ENCODE measurements at places on chromosomes 3 and 15. TPM values are rescaled to one million over a fixed set of nuclear protein-coding genes. Genes with fewer than 3 reads are reported as not detected.

The NPRL2 gene
- total RNA-seq = 31.5 TPM

DNA sequence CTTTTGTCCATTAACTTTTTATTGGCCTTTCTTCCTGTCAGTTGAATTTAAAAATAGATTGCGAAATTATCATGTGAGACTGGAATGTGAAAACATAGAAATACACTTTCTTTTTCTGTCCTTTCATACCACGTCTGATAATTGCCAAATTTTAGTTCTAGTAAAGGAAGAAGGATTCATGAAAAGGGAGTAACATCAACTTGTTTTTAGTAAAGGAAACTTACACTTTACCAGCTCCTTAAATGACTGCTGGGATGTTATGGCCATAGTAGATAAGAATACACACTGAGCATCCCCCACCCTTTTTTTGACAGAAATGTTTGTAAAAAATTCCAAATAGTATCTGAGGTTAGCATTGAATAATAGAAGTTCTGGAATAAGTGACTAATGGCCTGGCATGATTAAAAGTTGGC lies 137.9 kb downstream of the NEO1 start:
- no peak for DNase-seq

DNA sequence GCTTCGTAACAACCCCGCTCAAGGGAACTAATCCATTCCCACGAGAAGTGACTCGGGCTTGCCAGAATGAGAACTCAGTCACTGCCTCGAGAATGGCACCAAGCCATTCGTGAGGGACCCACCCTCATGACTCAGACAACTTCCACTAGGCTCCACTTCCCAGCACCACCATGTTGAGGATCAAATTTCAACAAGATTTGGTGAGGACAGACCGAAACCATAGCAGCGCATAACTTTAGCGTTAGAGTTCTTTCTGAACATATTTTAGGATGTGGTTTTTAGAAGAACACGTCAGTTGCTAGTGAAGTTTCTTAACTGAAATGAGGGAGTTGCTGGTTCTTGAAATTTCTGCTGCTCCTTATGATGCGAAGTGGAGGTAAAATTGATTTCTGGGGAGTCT lies 13.5 kb downstream of the PTPRG start:
- DNase-seq = no peak

DNA sequence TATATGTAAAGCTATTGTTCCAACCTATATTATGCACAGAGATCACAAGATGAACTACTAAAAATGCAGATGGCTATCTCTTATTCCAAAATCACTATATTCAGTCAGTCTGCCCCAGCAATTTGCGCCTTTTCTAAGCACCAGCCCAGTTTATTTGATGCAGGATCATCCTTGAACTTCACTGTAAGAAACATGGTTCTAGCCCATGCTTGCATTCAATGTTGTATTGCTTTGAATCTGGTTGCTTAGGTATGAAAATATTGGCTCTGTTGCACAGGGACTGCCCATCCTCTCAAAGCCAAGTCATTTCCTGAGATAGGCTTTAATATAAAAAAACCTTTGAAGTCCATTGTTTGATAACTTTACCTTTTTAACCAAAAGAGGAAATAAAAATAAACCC lies 170.5 kb upstream of the LRIG1 start:
- DNase-seq = no peak

DNA sequence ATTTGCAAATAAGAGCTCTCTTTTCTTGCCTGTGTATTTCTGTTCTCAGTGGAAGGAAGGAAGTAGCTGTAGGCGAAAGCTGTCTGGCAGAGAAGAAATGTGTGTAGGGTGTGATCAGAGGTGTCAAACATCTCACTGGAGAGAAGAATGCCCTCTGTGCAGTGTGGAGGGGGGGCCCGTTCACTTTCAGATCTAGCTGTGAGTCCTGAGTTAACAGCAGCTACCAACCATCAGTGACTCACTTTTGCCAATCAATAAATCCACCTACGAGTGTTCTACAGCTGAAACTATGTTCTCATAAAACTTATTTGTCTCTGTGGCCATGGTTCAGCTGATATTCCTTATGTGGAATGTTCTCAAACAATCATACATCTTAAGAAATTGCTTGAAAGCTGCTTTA lies 103.7 kb downstream of the FRMD4B start:
- DNase-seq = no peak

GRCh38 chr15:99436542-99437314 lies 129.1 kb upstream of the MEF2A start:
- DNase-seq = no peak

The ASB14 gene
- total RNA-seq = not detected

DNA sequence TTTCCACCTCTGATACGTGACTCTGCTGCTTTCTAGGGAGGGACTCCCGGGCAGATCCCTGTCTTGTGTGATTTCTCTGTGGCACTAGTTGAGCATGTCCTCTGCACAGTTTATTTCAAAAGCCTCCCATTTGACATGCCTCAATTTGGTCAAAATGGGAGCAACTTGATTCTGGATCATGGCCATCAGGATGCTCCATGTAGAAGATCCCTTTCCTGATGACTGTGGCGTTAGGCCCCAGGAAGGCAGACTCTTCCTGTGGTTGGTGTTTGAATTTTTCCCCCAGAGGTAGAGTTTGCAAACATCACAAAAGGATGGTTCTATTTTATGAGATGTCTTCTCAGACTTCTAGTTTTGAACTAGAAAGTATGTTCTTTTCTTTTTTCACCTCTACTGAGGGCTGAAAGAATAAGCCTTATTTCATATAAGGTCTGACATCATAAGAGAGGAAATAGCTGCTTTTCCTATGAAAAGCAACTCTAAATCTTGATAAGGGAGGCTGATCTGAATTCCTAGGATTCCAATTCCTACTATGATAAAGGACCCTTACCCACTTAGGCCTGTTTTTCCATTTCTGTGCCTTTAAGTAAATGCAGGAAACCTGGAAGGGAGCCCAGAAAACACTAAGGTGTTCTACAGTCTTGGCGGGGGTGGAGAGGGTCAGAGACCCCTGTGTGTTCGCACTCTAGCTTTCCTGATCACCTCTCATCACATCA lies 243.8 kb upstream of the CHRM5 start:
- no peak for DNase-seq

The AHSG gene
- not detected for total RNA-seq

DNA sequence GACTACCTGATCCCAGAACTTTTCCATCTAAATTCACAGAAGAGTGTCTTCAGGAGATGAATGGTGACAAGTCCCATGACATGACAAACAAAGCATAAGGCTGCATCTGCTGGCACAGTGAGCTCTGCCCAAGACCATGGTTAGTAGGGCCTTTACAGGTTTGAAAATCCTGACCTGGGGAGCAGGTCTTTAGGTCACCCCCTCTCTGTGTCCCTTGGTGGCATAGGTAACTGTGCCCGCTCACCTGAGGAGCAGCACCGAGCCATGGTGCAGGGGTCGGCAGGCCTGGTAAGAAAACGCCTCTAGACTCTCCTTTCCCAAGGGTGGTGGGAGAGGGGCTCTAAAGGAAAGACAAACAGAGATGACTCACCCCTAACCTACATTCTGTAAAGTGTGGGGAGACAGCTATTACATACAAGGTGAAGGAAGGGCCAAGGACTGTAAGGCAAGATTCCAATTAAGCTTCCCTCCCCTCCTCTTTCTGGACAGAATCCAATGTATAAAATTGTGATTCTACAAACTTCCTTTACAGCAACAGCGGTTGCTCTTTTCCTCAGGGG lies 74.0 kb downstream of the SATB1 start:
- DNase-seq = no peak

- DNase-seq = no peak
Measured at GRCh38 chr3:139309880-139310279, 33.9 kb upstream of the MRPS22 start.

GRCh38 chr15:37061996-37062395 lies 38.4 kb downstream of the MEIS2 start:
- DNase-seq = no peak

DNA sequence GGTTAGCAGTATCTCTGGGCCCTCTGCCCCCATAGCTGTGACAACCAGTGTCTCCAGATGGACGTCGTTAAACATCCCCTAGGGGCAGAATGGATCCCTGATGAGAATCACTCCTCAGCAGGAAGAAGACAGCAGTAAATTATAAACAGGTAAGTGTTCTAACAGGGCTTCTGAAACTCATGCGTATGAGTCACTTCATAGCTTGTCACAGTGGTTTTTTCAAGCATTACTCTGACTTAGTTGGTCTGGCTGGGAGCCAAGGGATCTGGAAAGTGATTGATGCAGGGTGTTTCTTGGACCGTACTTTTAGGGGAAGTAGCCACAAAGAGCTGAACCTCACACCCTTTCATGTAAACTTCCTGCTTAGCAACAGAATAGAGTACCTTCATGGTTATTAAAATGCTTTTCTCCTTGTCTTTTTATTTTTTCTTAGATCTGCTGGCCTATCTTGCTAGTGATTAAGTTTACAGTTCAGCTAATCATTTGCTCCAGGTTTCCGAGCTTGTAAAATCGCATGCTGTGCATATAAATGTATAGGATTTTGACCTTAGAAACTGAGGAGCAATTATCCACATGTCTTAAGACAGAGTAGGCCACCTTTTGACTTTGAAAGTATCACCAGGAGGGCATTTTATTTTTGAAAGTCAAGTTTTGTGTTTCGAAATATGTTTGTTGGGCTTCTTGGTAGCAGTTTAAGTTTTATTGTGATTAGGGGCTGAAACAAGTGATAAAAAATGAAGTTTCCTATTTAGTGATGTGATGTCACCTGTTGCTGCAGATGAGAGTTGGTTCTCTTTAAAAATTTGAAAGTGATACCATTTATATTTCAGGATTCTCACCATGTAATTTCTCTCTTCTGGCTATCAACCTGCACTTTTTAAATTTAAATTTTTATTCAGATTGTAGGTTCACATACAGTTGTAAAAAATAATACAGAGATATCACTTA lies 333.9 kb downstream of the PTPRG start:
- DNase-seq = peak; percentile 54

GRCh38 chr3:139675327-139675726 lies 2.4 kb downstream of the NMNAT3 start:
- no peak for DNase-seq

The TAGLN3 gene
- not detected for total RNA-seq

The ILDR1 gene
- total RNA-seq = 3.3 TPM

The BAHD1 gene
- 9.9 TPM for total RNA-seq

DNA sequence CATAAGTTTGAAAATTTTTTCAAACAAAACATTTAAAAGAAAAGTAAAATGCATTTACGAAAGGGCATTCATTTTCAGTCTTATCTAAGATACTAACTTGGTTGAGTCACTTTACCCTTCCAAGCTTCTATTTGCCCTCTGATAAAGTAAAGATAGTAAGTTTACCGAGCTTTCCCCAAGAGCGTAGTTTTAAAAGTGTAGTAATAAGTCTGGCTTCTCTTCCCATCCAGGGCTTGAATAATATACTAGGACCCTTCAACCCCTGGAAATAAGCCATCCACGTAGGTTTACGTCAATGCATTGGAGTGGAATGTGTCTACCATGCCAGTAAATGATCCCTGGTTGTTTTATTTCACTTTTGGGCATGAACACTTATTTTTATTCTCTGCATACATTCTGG lies 608.3 kb downstream of the NTRK3 start:
- no peak for DNase-seq

GRCh38 chr3:109093561-109093960 lies 24.4 kb downstream of the MORC1 start:
- DNase-seq = no peak

DNA sequence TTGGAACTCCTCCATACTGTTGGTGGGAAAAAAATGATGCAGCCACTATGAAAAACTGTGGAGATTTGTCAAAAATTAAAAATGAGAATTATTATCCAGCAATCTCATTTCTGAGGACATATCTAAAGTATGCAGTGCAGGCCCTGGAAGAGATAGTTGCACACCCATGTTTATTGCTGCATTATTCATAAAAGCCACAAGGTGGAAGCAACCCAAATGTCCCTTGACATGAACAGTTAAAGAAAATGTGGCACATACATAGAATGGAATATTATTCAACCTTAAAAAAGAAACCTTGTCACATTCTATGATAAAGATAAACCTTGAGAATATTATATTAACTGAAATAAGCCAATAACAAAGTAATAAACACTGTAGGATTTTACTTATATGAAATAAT lies 80.9 kb upstream of the ARHGEF26 start:
- DNase-seq = no peak

The CPLX3 gene
- 0.66 TPM for total RNA-seq

DNA sequence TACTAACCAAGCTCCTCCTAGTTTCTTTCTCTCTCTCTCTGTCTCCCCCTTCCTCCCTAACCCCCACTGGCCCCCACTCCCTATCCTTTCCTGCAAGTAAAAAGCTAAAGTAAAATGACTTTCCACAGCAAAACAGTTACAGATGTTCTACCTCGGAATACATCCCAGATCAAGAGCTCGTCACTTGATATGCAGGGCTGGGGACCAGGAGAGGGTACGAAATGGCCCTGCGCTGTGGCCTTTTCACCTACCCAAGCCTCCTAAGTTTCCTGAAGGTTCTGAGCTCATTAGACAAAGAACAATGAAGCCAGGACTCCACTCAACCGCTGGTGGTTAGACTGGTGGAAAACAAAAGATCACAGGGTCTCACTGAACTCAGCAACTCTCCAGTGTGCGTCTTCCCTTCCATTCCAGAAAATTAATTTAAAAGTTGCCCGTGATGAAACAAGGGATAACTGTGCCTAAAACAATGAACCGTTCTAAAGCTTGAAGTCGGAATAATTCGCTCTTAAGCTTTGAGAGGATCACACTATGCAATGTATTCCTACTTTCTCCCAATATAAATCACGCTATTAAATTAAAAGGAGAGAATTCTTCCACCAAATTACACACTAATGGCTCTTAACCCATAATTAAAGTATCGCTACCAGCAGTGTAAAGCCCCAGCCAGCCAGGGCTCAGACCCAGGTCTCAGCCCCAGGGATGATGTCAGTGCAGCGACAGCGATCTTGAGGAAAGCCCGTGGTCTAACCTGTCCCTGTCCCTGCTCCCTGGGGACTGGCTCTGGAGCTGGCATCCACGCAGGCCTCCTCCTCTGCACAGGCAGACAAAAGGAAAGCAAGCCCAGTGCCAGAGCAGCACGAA lies 5.0 kb downstream of the VGLL4 start:
- DNase-seq = peak; percentile 64

The SPINT1 gene
- 134 TPM for total RNA-seq

DNA sequence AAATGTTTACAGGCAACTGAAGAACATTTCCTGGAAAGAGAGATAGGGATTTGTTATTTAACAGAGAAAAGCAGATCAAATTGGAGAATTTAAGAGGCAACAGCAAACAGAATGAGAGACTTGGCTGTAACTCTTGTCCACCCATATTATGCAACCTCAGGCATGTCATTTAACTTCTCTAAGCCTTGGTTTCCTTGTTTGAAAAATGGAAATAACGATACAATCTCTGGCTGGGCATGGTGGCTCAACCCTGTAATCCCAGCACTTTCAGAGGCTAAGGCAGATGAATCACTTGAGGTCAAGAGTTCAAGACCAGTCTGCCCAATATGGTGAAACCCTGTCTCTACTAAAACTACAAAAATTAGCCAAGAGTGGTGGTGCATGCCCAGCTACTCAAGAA lies 23.7 kb downstream of the ARRDC4 start:
- DNase-seq = no peak

GRCh38 chr15:92667287-92667904 lies 11.8 kb upstream of the FAM174B start:
- DNase-seq = no peak

DNA sequence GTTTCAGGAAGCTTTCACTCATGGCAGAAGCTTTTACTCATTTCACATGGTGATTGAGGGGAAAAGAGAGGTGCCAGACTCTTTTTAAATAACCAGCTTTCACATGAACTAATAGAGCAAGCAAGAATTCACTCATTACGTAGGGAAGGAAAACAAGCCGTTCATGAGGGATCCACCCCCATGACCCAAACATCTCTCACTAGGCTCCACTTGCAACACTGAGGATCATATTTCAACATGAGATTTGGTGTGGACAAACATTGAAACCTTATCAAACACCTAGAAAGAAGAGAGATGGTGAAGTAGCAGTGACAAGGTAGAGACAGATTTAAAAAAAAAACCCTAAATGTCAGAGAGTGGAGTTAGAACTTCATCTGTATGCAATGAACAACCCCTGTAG lies 408.6 kb upstream of the PDZRN3 start:
- DNase-seq = no peak
